ENCODE measurements at places on chromosomes 7 and 10. TPM values are rescaled to one million over a fixed set of nuclear protein-coding genes. Genes with fewer than 3 reads are reported as not detected.
A peak's percentile ranks its signal among the peaks of the same experiment; 100 is the strongest.

DNA sequence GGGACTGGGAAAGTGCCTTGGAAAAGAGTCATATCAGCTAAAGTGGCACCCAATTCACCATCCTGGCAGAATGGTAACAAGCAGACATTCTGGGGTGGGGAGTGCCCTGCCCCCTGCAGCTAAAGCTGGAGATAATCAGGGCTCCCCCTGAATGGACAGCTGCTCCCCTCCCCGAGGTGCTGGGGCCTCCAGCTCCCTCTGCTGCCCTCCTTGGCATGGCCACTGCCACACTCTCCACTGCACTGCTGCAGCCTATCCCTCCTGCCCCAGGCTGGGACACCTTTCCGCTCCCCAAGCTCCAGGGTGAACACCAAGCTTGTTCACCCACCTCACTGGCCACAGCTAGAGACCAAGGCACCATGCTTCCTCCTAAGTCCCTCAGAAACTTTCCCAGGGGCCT is 9.8 kb upstream of the PARD3 start:
- DNase-seq, result no peak

DNA sequence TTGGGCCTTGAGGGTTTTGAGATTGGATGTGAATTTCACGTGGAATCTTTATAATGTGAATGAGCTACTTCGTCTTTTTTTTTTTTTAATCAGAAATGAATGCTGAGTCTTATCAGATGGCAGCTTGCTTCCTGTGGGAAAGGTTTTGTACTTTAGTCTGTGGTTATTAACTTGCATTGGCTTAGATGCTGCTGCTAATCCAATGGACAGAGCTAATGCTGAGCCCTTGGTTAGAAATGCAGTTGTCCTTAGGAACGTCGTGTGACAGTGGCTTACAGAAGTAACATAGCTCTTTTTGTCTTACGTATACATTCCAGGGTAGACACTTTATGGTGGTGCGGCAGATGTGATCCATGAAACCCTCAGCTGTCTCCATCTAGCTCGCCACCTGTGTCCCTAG is 32.8 kb downstream of the ADCY1 start:
- no peak for DNase-seq

DNA sequence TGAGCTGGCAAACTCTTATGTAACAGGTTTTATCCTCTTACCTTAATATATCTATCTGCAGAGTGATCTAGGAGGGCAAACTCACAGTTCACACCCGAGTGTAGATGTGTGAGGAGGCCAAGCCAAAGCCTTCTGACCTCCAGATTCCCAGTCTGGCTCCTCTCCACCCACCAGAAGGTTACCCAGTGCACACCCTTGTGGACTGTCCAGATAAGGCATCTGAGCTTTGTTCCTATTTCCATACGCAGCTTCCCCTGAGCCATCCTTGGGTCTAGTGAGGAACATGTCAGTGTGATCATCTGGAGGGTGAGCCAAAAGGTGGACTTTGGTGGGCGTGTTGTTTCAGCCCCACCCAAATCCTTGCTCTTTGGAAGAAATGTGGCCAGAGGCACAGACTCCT is 203.0 kb upstream of the MEOX2 start:
- DNase-seq, result no peak

DNA sequence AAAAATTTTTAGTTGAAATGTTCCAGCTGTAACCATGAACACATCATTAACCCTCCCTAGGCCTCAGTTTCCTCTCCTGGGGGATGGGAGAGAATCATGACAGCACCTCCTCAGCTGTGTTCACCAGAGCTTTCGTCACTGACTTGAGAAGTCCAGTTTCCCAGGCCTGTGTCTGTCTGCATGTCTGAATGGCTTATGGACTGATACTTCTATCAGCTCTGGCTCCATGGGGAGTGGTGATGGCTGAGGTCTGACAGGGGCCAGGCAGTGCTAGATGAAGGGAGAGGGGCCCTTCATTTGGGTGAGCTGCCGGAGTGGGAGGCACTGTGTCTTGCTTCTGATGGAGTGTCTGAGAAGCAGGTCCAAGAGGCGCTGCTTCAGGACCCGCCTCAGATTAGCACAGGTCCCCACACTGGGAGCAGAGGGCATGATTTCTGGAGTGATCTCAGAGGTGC is 192.9 kb downstream of the PTPN20 start:
- peak; percentile 47 for DNase-seq

DNA sequence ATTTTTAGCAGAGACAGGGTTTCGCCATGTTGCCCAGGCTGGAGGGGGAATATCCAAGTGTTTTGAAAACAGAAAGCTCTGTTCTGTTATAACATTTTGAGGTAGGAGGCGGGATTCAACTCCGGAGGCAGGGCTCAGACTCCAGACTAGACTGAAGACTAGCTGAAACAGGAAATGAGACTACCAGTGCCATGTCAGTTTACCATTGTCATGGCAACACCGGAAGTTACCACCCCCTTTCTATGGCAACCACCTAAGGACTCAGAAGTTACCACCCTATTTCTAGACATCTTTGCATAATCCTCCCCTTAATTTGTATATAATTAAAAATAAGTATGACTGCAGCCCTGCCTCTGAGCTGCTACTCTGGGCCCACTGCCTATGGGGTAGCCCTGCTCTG is 1069.1 kb upstream of the AUTS2 start:
- no peak for DNase-seq

GRCh38 chr10:15321431-15322341 is 49.4 kb downstream of the FAM171A1 start:
- DNase-seq, result no peak

DNA sequence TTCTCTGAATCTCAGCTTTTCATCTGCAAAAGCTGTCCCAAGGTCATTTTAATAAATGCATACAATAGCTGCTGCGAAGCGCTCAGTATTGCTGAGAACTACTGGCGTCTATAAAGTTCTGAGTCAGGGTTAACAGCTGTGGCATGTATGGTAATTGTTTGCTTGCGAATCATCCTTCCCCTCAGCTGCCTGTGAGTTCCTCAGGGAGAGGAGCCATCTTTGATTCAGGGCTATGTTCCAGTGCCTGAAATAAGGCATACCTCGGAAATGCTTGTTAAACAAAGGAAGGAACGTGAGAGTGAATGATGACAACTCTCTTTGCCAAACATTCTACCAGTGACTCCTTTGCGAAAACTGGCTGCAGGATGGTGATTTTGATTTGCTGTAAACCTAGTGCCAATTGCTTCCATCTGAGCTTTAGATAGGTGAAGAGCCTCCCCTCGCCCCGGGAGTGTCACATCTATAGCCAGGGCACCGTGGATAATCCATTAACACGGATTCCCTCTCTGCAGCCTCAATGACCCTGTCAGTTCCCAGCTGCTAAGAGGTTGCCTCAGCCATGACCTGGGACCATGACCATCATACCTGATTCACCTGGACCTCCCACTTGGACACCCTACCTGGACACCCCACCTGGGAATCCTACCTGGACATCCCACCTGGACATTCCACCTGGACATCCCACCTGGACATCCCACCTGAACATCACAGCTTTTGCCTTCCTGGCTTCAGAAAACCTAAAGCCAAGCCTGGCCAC is 39.6 kb downstream of the GPRIN2 start:
- DNase-seq, result peak; percentile 68

DNA sequence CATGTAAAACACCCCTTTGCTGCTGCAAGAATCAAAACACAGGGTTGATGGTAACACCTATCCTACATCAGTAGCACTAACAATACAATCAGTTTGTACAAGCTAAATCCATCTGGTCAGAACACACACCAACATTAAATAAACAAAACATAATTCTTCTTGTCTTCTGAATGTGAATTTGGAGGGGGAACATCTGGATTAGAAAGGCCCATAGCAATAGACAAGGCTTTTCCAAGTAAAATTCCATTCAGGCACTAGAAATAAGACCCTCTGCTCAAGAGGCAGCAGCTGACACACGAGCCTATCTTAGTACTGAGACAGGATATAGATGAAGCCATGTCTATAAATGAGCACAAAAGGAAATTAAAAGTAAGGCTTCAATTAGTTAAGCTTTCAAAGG is 839.9 kb upstream of the LRRTM3 start:
- DNase-seq, result no peak

GRCh38 chr7:139108266-139109187 is 993 bp downstream of the ZC3HAV1 start:
- DNase-seq, result peak; percentile 68

- DNase-seq, result no peak
These were observed 22.4 kb upstream of the PPA1 start for GRCh38 chr10:70255329-70256299.

DNA sequence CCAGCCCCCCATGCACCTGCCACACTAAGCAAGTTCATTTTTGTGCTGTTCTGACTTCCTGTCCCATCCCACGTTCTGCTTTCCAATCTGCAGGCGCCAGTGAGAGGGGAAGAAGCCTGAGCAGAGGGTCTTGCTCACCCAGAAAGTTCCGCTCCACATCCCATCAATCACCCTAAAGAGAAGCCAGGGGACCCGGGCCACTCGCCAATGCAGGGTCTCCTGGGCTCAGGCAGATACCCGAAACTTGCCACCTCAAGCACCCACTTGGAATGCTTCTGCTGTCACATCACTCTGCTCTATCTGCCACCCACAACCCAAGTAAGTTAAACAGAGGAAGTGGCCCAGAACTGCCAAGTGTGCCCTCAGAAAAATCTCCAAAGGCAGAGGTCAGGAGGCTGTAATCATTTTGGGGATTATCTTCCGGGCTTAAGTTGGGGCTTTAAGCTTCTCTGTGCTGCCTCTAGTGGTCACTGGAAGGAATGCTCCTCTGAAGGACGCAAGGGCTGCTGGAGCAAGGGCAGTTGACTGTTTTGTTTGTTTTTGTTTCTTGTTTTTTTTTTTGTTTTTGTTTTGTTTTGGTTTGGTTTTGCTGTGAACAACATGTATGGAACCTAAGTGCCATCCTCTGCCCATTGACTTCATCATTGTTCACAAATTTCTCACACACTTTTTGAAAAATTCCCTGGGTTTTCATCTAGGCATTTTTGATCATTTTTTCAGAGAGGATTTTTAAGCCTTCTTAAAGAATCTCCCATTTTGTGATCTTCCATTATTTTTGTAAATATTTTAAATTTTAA is 25.5 kb downstream of the PRR15 start:
- DNase-seq, result no peak

- no peak for DNase-seq
These were observed 17.3 kb upstream of the ADARB2 start for GRCh38 chr10:1754506-1755153.

- DNase-seq, result no peak
These were observed 595.9 kb downstream of the DNAJB6 start for GRCh38 chr7:157932498-157933218.

DNA sequence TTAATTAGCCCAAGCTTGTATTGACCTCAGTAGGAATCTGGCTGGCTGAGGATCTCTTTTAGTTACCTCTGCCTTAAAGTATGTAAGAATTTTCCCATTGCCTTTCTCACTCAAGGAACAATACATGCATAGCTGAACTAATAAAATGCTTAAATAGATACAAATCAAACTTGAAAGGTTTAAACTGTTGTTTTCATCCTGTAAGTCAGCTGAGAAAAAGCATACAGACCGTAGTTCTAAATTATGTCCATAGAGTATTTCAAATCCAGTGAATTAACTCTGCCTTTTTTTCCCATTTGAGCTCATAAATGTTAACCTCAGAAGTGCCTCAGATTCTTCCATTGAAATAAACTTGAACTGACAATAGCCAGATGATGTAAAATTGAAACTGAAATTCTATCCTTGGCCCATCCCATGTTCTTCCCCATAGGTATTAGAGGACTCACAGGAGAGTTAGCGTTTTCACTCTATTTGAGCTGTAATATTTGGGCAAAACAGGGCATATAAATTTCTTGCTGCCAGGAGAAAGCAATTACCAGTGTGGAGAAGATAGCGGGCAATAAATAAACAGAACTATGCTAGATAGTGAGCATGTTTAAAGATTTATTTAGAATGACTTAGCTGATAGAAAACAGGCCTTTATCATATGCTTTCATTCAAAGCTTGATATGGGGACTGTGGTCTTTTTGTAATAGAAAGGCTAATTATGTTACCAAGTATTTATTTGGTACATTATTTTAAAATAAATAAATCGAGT is 163.7 kb downstream of the WNT2 start:
- no peak for DNase-seq

DNA sequence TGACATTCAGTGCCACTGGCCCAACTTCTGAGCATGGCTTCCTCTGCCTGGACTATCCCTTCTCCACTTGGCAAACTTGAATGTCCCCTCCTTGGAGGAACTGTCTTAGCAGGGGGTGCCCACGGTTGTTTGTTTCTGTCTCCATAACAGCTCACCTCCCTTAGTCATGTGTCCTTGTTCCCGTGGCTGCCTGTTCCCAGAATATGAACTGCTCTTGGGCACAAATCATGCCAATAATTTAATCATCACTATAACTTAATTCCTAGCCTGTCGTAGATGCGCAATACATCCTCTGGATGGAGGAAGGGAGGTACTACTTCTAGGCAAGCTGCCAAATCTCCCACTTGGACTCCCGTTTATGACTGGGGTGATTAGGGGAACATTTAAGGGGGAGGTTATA is 173.1 kb downstream of the MYOF start:
- DNase-seq, result no peak

DNA sequence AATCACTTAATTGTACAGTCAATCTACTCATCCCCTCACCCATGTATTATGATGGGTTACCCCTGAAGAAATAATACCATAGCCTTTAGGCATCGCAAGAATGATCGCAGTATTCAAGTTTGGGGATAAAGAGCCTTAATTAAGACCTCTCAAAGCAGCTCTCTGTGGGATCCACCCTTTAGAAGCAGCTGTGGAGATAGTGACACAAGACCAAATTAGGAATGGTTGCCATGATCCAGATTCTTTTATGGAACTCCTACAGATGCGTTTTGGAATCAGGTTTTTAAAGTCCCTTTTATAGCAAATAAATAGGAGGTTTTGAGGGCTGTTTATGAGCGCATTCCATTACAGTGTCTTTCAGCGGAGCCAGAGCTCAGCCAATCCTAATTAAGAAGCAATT is 12.2 kb downstream of the TES start:
- DNase-seq, result no peak

DNA sequence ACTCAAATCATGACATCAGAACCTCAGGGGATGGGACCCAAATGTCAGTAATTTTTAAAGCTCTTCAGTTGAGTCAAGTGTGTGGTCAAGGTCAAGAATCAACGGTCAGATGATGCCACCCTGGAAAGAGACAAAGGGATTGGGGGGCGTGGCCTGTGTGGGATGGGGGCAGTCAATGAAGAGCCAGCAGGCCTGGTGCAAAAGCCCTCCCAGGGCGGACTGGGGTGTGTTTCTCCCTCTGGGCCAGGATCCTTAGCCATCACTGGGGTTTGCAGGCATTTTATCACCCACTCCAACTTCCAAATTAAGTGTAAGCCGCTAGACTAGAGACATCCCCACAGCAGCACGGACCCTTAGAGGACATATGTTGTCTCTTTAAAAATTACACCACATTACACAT is 204.7 kb downstream of the USP6NL start:
- DNase-seq, result no peak

The THSD7A gene
- total RNA-seq, result 14.3 TPM

The BTBD16 gene
- 0.29 TPM for total RNA-seq

The PNLIPRP2 gene
- 1.2 TPM for total RNA-seq

The CFAP70 gene
- 9.7 TPM for total RNA-seq

Data from type B pancreatic cell (in vitro differentiated cells).